Stimulated activated CD4-positive, alpha-beta T cell treated with anti-CD3 and anti-CD28 coated beads, Interleukin-12 subunit alpha, Interleukin-12 subunit beta, amount 100 ng/mL, for 48 hours (primary cell): ENCODE measurements at places on chromosomes 4 and X.
A peak's percentile ranks its signal among the peaks of the same experiment; 100 is the strongest.

GRCh38 chrX:54799046-54799445 lies 991 bp upstream of the ITIH6 start:
- DNase-seq: no peak

- no peak for DNase-seq
These were observed 615.6 kb downstream of the CENPC start for GRCh38 chr4:66929748-66930147.

DNA sequence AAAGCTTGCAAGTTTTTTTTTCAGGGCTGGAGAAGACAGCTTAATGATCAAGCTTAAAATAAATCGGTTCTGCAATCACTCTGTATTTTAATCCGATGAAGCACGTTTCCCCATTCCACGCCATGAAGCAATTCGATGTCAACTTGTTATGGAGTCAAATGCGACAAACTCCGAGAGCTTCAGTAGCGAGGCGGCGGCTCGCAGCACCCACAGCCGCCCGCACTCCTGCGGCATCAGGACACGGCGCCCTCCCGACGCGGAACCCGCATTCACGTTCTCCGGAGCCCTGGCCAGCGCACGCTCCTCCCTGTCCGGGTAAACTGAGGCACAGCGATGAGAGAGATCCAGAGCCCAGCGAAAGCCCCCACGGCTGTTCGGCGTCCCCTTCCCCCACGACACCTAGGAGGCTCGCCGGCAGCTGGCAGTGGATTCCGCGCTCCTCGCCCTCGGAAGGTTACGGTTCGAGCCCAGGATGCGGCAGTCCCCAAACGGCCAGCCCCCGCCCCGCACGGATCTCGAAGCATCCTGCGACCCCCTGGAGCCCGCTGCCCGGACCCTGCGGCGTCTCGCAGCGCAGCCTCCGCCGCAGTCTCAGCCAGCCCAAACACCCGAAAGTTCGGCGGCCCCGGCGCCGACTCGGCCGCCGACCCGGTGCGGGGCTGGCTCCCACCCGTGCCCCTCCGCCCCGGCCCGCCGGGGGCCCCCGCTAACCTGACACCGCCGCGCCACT lies 507 bp downstream of the MFAP3L start:
- peak; percentile 4 for DNase-seq

DNA sequence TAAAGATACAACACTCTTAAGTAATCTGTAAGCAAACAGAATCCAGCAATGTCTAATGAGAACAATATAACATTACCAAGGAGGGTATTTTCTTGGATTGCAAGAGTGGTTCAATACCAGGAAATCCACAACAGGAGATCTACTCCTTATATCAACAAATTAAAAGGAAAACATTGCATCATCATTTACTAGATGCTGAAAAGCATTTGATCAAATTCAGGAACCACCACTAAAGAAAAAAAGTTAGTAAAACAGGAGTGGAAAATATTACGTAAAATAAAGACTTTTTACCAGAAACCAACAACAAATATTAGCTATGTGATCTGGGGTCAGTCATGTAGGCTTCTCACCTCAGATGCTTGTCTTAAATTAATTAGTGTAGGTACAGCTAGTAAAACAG lies 66.8 kb upstream of the MAB21L2 start:
- no peak for DNase-seq

DNA sequence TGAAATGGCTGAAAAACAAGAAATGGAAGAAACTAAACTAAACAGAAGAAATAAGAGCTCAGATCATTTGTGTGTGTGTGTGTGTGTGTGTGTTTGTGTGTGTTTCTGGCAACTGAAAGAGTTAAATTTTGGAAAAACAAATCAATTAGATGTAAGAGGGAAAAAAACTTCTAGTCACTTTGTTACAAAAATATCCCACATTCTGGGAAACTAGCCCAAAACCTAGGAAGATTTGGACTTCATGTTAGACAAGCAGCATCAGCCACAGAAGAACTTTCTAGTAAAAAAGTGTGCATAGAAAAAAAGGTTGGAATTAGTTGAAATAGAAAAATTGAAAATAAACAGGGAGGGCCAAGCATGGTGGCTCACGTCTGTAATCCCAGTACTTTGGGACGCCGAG lies 111.6 kb upstream of the PRKG2 start:
- DNase-seq: no peak

GRCh38 chrX:39936886-39937770 lies 160.6 kb downstream of the BCOR start:
- DNase-seq: no peak

GRCh38 chr4:4284827-4285618 lies 4.9 kb downstream of the LYAR start:
- DNase-seq: no peak

GRCh38 chrX:50402886-50403285 lies 67.7 kb downstream of the DGKK start:
- DNase-seq: no peak

- no peak for DNase-seq
These were observed 284.0 kb upstream of the FRG1 start for GRCh38 chr4:189656641-189657040.

DNA sequence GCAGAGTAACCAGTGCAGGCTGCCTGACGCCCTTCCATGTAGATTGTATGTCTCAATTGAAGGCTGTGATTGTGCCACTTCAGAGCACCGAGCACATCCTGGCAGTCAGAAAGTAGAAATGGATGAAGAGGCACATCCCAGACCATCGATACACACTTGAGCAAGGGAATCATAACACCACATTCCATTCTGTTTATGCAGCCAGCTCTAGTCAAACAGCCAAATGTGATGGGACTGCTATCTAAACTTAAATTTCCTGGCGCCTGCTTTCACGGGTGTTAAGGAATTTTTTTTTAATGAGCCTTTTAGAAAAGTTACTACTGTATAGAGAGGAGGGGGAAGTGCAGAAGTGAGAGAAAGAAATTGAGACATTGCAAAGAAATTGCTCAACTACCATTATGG lies 84.4 kb downstream of the PPARGC1A start:
- no peak for DNase-seq

- DNase-seq: no peak
These were observed 3.9 kb downstream of the RUFY3 start for GRCh38 chr4:70725633-70726032.

GRCh38 chrX:9781941-9782340 lies 4.3 kb upstream of the SHROOM2 start:
- no peak for DNase-seq

- DNase-seq: no peak
These were observed 77.5 kb downstream of the IL15 start for GRCh38 chr4:141713771-141714445.
